NCI-H1105 treated with DMSO at 0.1 percent for 48 hours (cell line): ENCODE measurements at places on chromosomes 2 and 18.

DNA sequence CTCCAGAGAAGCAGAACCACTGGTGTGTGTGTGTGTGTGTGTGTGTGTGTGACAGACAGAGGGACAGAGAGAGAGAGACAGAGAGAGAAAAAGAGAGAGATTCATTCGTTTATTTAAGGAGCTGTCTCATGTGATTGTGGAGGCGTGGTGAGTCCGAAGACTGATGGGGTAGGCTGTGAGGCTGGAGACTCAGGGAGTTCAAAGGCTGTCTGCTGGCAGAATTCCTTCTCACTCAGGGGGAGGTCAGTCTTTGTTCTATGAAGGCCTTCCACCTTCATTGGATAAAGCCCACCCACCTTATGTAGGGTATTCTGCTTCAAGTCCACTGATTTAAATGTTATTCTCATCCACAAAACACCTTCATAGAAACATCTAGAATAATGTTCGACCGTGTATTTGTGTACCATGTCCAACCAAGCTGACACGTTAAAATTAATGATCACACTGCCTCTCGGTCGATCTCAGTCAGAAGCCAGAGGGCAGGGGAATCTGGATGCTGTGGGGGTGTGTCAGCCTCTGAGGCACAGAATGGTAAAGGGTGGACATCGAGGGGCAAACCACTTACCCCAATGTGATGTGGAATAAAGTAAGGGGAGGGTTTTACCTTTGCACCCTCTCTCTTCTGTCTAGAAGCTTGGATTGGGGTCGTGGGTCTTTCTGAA is 275.6 kb downstream of the SLC4A3 start:
- no peak for DNase-seq

DNA sequence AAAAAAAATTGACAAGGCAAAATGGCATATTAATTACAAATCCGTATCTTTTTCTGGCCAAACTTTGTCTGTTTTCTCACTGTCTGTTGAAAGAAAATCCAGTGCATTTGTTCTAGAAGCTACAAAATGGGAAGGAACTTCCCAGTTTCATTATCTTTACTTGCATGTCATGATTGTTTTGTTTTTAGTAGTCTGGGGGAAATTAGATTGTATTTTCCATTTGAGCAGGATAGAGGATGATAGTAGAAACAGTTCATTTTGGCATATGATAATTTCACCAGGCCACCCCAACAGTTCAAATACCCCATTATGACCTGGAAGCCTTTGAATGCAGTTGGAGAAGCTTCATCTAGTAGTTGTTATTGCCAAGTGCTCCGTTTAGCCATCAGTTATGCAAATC is 77.5 kb upstream of the RANBP2 start:
- DNase-seq = no peak

DNA sequence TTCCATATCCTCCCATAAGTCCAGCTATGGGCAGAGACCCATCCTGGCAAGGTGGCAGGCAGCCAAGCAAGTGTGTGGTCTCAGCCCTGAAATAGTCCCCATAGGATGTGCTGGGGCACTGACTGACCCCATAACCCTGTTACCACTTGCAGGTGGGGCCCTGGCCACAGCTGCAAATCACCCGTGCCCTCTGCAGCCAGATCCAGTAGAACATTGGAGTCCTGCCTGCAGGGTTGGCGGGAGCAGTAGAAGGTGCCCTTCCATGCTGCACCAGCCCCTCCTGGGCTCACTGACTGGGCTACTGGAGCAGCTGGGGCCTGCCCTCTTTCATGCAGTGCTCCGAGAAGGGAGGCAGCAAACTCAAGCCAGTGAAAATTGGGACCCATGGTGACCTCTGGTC is 112.6 kb upstream of the MCFD2 start:
- DNase-seq = no peak

DNA sequence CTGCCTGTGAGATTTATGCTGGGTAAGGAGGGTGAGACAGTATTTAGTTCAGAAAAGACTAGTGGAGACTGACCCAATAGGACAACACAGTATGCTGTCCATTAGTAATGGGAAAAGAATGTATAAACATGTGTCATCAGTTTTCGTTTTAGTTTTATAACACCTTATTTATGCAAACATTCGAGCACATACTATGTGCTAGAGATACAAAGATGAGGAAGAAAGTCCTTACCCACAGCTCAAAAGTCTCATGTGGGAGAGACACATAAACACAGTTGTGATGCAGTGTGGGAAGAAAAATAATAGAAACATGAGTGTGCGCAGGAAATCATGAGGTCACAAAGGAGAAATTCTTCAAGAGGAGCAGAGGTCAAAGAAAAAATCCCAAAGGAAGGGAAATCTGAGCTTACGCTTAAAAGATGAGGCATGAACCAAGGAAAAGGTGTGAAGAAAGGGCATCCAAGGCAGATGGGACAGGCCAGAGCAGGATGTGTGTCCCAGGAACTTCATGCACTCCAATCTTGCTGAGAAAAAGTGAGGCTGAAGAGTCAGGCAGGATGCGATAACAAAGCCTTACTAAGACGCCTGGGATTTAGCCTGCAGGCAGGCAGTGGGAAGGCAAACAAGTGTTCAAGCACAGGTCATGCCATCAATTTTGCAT is 8.1 kb downstream of the METTL21A start:
- DNase-seq = no peak

GRCh38 chr2:163319006-163319405 is 416.8 kb downstream of the FIGN start:
- DNase-seq = no peak

DNA sequence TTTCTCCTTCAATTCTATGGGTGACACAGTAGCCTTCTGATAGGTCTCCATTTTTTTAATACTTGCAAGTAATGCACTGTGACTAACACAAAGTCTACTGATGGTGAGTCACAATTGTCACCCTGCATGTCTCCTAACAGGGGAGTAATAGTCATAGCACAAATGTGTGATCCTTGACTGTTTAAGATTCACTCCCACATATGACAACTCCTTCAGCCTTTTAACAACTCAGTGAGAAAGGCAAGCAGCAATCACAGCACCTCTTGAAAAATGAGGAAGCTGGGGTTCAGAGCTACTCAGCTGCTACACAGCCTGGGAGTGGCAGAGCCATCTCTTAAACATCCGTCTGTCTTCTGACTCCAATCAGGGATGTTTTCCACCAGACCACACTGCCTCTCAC is 63.8 kb downstream of the EHD3 start:
- DNase-seq = no peak
